ENCODE measurements at places on chromosomes 1 and 21.

DNA sequence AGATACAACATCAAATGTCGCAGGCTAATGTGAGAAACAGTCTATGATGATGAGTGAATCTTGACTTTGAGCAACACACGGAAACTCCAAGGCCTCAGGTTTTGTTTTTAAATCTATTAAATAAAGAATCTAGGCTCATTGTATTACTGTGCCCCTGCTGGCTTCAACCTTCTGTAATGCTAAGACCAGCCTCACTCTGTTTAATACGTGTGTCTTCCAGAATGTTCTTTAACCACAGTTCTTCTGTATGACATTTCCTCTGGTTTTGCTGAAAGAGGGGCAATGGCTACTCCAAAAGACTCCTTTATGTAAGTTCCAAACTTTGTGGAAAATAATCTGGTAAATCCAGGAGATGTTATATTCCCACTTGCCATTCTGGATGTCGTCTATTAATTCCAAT is 101.1 kb upstream of the TIAM1 start:
- DNase-seq: no peak

DNA sequence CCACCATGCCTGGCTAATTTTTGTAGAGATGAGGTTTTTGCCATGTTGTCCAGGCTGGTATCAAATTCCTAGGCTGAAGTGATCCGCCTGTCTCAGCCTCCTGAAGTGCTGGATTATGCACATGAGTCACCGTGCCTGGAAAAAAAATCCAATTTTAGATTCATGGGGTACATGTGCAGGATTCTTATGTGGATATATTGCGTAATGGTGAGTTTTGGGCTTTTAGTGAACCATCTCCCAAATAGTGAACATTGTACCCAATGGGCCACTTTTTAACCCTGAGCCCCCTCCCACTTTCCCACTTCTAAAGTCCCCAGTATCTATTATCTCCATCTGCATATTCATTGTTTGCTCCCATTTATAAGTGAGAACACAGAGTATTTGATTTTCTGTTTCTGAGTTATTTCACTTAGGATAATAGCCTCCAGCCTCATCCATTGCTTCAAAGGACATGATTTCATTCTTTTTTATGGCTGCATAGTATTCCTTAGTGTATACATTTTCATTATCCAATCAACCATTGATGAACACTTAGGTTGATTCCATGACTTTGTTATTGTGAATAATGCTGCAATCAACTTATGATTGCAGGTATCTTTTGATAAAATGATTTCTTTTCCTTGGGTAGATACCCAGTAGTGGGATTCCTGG is 104.4 kb downstream of the MAP3K21 start:
- no peak for DNase-seq

GRCh38 chr1:125119024-125119441 is 3934.3 kb downstream of the SRGAP2C start:
- DNase-seq: no peak

DNA sequence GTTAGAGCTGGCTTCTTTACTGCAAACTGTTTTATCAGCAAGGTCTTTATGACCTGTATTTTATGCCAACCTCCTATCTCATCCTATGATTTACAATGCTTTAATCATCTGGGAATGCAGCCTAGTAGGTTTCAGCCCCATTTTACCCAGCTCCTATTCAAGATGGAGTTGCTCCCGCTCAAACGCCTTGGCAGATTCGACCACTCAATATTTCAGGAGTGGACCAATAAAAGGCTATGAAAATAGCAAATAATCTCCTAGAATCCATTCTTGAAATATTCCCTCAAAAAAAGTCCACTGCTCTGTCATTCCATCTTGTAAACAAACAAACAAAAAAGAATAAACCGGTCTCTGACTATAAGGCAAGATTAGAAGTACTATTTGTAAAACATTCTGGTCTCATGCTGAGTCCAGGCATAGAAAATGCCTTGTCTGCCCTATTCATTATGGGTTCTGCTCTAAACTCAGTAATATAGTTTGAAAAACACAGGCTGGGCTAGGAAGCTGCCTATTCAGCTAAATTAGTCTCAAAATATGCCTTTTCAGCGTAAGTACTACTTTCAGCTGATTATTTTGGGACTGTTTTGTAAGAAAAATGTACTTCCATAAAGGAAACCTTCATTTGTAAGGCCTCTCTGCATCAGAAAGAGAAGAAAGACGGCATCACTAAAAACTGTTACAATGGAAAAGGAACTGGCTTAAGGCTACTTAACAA is 53.0 kb downstream of the TBX19 start:
- DNase-seq: no peak

DNA sequence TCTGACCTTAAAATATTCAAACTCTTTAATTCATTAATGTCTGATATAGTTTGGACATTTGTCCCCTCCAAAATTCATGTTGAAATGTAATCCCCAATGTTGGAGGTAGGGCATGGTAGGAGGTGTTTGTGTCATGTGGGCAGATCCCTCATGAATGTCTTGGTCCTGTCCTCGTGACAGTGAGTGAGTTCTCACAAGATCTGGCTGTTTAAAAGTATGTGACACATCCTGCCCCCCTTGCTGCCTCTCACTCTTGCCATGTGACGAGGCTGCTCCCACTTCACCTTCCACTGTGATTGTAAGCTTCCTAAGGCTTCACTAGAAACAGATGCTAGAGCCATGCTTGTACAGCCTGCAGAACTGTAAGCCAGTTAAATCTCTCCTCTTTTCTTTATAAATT is 21.3 kb upstream of the FBXO28 start:
- no peak for DNase-seq

DNA sequence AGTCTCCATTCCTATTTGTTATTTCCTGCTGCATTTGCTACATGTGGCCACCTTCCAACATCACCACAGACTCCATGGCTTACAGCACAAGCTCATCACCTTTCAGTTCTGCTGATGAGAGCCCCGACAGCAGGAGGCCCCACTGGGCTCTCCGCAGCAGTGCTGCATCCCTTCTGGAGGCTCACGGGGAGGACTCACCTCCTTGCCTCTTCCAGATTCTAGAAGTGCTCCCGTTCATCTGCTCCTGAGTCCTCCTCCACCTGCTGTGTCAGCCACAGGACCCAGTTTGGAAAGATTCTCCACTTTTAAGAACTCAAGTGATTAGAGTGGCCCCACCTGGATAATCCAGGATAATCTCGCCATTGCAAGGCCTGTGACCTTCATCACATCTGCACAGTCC is 167.6 kb downstream of the PCBP3 start:
- DNase-seq: no peak

Measured in NCI-H2081 (cell line).